ENCODE measurements at places on chromosomes 11 and 22.

GRCh38 chr11:12377824-12378593, 638 bp downstream of the PARVA start:
- no peak for DNase-seq

- no peak for DNase-seq
Observed at GRCh38 chr11:76491644-76492043, 46.8 kb downstream of the EMSY start.

DNA sequence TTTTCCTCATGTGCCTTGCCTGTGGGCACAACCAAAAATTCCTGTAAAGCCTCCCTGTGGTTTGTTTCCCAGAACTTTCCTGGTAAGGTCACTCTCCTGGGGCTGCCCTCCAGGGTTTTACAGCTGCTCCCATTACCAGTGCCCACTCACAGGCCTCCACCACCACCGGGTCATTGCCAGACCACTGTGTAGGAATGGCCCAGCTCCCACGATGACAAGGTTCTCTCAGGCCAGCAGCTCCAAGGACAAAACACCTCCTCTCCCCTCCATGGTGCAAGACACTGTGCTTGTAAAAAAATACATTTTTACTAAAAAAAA, 96.1 kb upstream of the AKIP1 start:
- no peak for DNase-seq

DNA sequence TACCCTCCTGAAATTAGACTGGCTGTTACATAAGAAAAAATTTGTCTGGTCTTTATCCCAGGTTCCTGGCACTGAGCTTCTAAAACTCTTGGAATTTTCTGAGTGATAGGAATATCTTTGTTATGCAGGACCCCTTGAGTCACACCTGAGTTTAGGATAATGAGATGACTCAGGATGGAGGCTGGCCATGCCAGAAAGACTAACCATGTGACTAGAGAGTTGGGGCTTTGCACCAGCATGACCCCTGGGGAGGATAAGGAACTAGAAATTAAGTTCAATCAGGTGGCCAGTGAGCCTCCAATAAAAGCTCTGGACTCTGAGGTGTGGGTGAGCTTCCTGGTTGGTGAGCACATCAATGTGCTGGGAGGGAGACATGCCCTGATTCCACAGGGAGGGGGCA, 88.1 kb downstream of the XRRA1 start:
- DNase-seq = no peak
